A172 (cell line): ENCODE measurements at places on chromosomes 3 and 15. TPM values are rescaled to one million over a fixed set of nuclear protein-coding genes. Genes with fewer than 3 reads are reported as not detected.
A peak's percentile ranks its signal among the peaks of the same experiment; 100 is the strongest.

DNA sequence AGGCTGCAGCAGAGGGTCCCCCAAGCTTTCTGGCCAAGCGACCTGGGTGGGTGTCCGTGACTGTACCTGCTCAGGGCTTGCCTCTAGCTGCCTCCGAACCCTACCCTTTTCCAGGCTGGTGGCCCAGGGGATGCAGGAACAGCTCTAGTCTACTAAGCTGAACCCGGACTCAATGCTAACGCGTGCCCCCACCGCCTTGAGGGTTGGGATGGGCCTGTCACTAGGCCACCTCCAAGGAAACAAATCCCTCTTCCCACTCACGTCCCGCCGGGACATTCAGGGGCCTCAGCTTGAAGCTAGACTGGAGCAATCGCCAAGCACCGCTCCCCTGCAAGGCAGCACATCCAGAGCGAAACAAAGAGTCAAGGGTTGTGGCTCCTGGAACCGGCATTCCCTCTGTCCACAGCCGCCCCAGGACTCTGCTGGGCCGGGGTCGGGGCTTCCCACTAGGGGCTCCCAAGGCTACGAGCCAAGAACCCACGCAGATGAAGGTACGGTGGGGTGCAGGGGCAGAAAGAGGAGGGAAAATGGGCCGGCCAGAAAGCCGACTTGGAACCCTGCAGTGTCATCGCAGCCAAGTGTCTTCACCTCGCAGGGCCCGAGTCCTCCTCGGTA is 2.9 kb downstream of the FBXL22 start:
- DNase-seq, result no peak

The GOLGA6L22 gene
- not detected in 2 replicates for total RNA-seq

- DNase-seq, result no peak
Measured at GRCh38 chr3:32553459-32553858, 17.2 kb downstream of the DYNC1LI1 start.

DNA sequence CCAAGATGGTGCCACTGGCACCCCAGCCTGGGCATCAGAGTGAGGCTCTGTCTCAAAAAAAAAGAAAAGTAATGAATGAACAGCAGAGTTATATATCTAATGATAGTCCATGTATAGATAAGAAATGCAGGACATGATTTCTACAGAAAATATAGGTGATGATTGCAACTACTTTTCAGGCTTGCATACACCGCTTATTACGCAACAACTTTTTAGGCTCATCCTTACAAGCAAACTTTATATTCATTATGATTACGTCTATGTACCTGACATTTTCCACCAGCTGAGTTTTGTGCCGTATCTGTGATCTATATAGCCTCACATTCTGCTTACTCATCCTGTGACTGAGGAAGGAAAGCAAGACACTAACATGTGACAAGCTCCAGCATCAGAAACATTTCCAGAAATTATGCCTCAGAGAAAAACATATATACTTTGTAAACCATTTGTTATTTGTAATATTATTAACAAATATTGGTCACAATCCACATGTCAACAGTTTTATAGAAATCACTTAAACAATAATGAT is 906.3 kb downstream of the ZPLD1 start:
- DNase-seq, result no peak

DNA sequence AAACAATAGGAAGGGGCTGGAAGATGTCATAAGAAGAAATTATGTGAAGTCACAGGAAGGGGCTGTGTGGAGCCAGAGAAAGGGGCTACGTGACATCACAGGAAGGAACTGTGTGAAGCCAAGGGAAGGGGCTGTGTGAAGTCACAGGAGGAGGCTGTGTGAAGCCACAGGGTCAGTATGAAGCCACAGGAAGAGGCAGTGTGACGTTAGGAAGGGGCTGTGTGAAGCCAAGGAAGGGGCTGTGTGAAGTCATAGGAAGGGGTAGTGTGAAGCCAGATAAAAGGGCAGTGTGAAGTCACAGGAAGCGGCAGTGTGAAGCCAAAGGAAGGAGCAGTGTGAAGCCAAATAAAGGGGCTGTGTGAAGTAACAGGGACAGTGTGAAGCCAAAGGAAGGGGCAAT is 32.5 kb downstream of the GASK1A start:
- no peak for DNase-seq

DNA sequence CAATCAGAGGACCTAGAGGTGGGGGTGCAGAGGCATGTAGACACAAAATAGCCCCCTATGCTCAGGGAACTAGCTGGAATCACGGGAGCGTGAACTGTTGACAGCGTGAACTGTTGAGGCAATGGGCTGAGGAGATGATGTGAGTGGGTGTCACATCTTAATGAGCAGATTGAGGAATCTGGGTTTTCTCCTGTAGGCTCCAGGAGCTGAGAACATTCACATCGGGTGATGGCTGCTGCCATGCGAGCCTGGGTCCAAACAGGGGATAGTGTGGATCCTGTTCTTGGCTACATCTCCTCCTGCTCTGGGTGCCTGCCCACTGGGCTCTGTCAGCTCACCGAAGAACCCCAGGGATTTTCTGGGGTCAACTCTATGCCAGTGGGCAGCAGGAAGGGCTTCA is 2.1 kb downstream of the LARP6 start:
- DNase-seq, result no peak

DNA sequence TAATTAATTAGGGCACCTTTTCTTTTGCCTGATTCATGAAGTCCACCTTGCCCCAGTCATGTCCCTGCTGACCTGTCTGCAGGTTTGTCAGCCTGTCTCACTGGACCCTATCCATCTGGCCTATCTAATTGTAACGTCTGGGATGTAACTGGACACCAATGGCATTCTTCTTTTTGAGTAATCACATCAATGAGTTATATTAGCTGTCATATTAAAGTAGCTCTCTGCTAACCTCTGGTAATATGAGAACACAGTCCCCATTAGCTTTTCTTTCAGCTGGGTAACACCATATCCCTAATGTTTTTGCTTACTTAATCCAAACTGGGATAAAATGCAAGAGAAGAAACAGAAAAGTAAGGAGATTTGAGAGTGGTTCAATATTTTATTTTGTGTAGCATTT is 166.2 kb upstream of the VEPH1 start:
- DNase-seq, result no peak

DNA sequence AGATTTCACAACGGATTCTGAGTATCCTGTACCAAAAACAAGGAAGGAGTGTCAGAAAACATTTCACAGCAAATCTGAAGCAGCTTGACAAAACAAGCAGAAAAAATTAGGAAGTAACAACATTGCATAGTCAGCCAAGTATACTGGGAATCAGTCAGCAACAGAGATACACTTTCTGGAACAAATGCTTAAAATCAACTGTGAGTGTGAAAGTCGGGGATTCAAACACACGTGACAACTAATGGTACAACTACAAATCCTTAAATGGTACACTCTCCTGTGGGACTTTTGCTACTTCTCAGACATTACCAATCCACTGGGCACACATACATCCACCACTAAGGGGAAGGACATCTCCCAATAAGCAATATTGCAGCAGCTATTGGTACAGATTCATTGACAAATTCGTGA is 296.6 kb upstream of the MME start:
- no peak for DNase-seq

The DNAH12 gene
- 0.12 TPM in 1 of 2 replicates, not detected in the other for total RNA-seq

GRCh38 chr3:16663854-16664712 is 58.9 kb upstream of the DAZL start:
- DNase-seq, result no peak

The GPR87 gene
- total RNA-seq, result 0.77 TPM in 1 of 2 replicates, not detected in the other

- DNase-seq, result no peak
Measured at GRCh38 chr3:16382845-16383244, 117.8 kb downstream of the OXNAD1 start.

The RYK gene
- 88.1 and 91.0 TPM in 2 replicates for total RNA-seq

DNA sequence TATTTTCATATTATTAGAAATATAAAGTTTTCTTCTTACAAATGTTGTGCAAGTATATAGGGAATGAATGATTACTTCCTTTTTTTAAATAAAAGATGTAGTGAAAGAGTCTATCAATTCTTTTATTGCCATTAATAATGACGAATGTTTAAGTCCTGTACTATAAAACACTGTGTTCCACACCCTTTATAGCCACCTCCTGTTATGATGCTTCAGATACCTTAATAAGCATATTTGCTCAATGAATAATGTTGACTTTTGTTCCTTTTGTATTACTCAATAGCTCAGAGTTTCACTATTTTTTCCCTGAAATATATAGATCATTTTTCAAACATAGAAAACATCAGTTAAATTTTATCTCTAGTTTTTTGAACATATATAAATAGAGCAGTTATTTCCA is 378.2 kb upstream of the THBS1 start:
- DNase-seq, result no peak

- DNase-seq, result no peak
Measured at GRCh38 chr3:12454076-12454815, 30.0 kb upstream of the TSEN2 start.

The ASB14 gene
- not detected in 2 replicates for total RNA-seq

The CLASP2 gene
- total RNA-seq, result 40.6 and 88.5 TPM in 2 replicates

DNA sequence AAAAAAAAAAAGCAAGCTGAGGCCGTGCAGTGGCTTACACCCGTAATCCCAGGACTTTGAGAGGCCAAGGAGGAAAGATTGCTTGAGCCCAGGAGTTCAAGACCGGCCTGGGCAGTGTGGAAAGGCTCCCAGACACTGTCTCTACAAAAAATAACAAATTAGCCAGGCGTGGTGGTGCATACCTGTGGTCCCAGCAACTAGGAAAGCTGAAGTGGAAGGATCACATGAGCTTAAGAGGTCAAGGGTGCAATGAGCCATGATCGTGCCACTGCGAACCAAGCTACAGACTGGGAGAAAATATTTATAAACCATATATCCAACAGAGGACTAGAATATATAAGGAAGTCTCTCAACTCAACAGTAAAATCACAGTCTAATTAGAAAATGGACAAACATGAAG is 10.0 kb downstream of the KLHDC8B start:
- DNase-seq, result no peak

DNA sequence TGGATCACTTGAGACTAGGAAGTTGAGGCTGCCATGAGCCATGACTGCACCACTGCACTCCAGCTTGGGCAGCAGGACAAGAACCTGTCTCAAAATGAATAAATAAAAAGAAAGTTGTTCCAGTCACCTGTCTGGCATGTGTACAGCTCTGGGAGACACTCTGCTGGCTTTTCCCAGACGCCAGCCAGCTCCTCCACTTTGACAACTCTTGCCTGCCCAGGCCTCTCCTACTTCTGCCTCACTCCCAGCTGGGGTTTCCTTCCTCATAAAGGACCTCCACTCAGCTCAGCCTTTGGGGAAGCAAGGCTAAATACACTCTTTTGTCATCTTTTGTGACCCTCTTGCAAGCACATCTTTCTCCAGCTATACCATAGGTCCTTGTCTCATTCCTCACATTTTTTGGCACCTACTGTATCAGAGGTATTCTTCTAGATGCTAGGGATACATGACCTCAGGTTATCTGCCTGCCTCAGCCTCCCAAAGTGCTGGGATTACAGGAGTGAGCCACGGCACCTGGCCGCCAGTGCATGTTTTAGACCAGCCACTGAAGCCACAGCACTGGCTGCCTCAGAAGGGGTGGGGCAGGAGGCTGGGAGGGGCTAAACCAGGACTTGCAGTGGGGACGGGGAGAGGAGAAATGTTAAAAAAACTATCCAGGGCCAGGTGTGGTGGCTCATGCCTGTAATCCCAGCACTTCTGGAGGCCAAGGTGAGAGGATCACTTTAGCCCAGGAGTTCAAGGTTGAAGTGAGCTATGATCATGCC is 10.0 kb upstream of the ELP6 start:
- no peak for DNase-seq

The ISL2 gene
- total RNA-seq, result 1.7 and 2.9 TPM in 2 replicates

The RLBP1 gene
- not detected in 2 replicates for total RNA-seq

DNA sequence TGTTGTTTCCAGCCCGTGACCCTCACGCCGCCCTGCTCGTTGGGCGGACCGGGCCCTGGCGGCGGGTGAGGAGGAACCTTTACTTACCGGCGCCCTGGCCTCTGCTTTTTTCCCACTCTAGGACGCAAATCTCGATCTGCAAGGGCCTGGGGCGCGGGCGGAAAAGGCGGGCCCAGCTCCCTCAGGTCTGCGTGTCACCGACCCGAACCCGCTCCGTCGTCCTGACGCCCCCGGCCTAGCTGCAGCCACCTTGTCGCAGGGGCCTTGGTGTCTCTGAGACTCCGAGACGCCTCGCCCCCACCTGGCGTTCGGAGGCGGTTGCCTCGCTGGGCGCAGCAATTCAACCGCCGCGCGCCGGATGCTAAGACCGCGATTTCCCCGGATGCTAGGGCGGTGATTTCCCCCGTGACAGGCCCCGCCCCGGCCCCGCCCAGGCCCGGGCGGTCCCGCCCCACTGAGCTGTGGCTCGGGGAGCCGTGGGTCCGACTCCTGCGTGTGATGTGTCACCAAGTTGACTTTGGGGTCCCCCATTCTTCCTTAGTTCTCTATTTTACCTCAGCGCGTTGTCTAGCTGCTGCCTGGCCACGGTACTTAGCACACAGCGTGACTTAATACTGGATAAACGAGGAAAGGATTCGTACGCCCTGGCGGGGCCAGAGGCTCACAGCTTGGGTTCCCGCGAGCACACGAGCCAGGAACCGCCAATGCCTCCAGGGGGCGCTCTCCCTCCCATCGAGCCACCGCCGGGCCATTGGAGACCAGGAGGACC is at the start of gene RPL39L:
Gene RPL39L (minus strand): TSS at position 371 of the 769 bp plus-strand sequence. CDS start 18,196 bp downstream, outside the sequence.
- peak; percentile 84 for DNase-seq

GRCh38 chr15:62758126-62758951 is 284.2 kb upstream of the TPM1 start:
- peak; percentile 88 for DNase-seq

DNA sequence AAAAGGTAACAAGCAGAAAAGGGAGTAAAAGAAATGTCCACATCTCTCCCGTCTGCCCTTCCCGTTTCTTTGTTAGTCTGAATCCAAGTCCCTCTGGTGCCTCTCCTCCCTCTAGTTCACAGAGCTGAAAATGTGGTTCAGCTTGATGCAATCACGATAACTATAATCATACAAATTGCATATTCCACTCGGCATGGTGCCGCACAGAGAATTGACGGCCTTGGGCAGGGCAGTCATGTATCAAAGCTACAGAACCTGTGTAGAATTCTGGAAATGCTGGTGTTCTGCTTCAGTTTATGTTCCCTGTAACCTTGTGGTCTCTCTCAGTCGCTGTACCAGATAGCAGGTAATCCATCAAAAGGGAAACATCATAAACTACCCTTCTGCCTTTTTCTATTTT is 562.9 kb upstream of the CBLB start:
- DNase-seq, result no peak

GRCh38 chr15:63843901-63844317 is 10.2 kb upstream of the HERC1 start:
- DNase-seq, result no peak

GRCh38 chr15:61656391-61656790 is 403.9 kb downstream of the VPS13C start:
- DNase-seq, result no peak

The SLC35G2 gene
- total RNA-seq, result 18.5 and 20.6 TPM in 2 replicates

DNA sequence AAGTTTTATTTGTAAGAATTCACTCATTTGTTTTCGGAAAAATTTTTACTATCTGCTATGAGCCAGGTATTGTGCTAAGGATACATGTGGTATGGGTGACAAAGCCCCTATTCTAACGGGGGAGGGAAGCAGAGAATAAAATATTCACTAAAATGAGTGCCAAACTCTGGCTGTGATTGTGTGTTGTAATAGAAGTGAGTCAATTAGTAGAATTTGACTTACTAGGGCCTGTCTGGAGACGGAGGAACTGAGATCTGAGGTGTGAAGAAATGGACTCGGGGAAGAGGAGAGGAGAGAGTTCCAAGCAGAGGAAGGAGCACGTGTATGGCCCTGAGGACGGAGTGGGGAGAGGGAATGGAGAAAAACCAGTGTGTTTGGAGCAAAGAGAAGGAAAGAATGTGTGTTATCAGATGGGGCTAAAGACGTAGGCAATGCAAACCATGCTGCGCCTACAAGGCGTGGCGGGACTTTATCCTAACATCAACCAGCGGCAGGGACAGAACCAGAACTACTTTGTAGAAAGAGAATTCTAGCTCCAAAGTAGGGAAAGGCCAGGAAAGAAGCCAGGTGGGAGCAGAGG is 89.1 kb downstream of the OSBPL10 start:
- DNase-seq, result no peak

The PCLAF gene
- 173 and 180 TPM in 2 replicates for total RNA-seq
